ENCODE measurements at places on chromosomes 6 and 20.

- DNase-seq, result no peak
Measured at GRCh38 chr20:378961-379336, 1.6 kb upstream of the TRIB3 start.

- DNase-seq, result no peak
Measured at GRCh38 chr6:25875563-25875905, 1.5 kb upstream of the SLC17A3 start.

DNA sequence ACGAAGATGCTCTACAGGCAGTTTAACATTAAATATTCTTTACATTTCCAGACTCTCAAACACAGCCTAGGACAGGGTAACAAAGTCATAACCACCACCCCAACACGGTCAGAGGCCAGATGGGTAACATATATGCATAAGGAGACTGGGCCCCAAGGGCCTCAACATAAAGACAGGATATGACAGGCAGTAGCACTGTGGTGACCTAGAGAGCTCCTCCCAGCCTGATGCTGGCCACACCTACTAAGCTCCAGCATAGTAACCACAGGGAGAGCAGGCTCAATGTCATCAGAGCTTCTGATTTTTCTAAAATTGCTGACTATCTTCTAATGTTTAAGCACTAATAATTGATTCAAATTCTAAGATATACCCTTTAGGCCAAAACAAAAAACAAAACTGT is 21.7 kb downstream of the SMLR1 start:
- DNase-seq, result no peak

- DNase-seq, result no peak
Measured at GRCh38 chr6:111720931-111721496, 115.3 kb upstream of the TRAF3IP2 start.
